ENCODE measurements at places on chromosomes 6 and 20. TPM values are rescaled to one million over a fixed set of nuclear protein-coding genes. Genes with fewer than 3 reads are reported as not detected.

GRCh38 chr20:45328451-45328850, 19.8 kb downstream of the SDC4 start:
- DNase-seq, result no peak

DNA sequence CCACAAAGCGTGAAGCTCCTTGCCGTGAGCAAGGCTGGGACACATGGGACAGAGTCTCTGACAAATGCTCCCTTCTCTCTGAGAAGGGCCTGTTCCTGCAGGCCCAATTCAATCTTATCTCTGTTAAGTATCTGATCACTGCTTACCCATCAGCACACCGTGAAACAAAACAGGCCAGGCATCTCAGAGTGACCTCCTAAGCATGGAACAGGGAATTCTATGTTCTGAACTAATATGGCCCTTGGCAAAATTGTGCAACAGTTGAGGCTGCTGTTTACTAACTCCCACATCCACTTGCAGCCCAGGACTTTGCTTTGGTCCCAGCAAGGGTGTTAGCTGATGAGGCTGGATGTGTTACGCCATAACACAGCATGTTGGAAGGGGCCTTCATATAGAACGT, 79.2 kb downstream of the GCLC start:
- DNase-seq, result no peak

- no peak for DNase-seq
Observed at GRCh38 chr20:57999465-58000111, 228.9 kb downstream of the ANKRD60 start.

GRCh38 chr6:142193621-142194020, 46.6 kb downstream of the VTA1 start:
- no peak for DNase-seq

GRCh38 chr6:13873288-13874190, 51.2 kb upstream of the RNF182 start:
- peak; percentile 82 for DNase-seq

DNA sequence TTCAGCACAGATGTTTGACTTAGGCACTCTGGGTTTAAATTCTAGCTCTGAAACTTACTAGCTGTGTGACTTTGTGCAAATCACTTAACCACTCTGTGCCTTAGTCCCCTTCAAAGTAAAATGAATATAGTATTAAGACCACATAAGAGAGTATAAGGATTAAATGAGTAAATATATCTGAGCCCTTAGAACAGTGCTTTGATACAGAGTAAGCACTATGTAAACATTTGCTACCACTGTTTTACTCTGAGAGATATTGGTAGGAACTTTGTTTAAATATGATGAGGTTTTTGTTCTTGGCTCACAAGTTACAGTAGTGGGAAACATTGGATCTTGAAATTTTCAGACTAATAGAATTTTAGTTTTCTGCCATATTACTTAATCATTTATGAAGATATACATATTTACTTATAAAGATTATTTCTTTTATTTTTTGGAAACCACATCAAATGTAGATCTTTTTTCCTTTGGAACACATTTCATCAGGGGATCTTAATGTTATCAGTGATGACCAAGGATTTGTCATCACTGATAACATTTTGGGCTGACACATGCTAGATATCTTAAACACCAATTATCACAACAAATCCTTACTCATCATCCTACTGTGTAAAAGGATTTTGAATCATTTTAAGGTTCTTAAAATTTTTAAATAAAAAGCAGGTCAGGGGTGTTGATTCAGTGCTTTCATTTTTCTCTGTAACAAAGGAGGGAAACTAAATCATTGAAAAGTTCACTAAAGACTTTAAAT, 226.2 kb downstream of the EYA4 start:
- DNase-seq, result no peak

GRCh38 chr20:19706463-19706862, 51.6 kb upstream of the RIN2 start:
- no peak for DNase-seq

- DNase-seq, result no peak
Observed at GRCh38 chr6:44496665-44497369, 109.3 kb downstream of the CDC5L start.

GRCh38 chr6:17985934-17986655, 1.3 kb downstream of the KIF13A start:
- DNase-seq, result no peak

DNA sequence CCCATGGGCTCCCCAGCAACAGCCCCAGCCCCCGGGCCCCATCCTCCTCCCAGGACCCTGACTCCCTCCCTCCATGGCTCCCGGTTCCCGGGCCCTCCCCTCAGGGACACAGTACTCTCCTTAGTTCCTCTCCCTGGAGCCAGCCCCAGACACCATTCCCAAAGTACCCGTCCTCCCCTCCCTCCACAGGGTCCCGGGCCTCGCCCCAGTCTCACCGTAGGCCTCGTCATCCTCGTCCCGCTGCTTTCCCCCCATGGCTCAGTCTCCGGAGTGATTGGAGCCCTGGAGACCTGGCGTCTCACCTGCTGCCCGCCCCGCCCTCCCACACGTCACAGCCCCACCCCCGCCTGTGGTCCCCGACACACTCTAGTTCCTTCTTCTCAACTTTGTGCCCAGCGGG, at the start of gene SLC44A4:
Gene SLC44A4 (minus strand): TSS at position 272 of the 400 bp plus-strand sequence. CDS start 17 bp downstream, at position 255.
- no peak for DNase-seq

DNA sequence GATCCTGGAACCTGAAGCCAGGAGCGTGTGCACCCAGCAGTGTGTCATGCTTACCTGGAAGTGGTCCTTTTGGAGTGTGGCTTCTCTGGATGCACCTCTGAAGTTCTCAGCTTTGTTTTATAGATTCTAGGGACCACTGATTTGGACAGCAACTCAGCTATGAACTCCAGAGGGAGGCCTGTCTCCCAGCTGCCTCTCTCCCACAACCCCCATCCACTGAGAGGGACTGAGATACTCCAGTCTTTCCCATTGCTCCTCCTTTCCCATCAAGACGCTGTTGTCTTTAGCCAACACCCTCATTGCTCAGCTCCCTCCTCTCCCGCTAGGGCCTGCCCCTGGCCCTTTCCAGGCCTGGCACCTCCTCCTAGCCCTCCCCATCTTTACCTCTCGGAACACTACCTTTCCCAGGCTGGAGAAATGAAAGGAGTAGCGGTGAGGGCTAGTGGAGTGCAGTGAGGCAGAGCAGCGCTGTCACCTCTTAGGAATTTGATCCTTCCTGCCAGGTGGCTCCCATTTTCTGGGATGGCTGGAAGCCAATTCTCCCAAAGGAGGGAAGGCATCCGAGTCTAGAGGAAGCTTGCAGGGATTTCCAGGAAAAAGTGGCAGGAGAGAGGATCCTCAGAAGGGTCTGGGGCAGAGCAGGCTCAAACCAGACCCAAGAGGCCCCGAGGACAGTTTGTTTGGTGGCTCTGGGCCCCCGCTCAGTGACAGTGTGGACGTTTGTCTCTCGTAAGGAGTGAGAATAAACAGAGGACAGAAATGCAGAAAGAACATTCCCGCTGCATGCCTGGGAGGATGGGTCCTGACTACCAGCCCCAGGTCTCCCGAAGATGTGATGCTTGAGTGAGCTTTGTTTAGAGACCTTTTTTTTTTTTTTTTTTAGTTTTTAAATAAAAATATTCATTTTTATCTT, at the start of gene LRRN4:
Gene LRRN4 (minus strand): TSS at position 285 of the 913 bp plus-strand sequence. CDS start 1,261 bp downstream, outside the sequence.
- peak; percentile 34 for DNase-seq

GRCh38 chr6:132333639-132334520, 67.4 kb downstream of the MOXD1 start:
- DNase-seq, result peak; percentile 69

GRCh38 chr20:14538433-14538832, 201.0 kb upstream of the FLRT3 start:
- no peak for DNase-seq

- DNase-seq, result no peak
Observed at GRCh38 chr6:118548136-118548535, at the start of gene PLN. Gene PLN, plus strand, starts transcription at chr6:118548296. Its CDS starts 10,626 bp downstream, at chr6:118558922.

DNA sequence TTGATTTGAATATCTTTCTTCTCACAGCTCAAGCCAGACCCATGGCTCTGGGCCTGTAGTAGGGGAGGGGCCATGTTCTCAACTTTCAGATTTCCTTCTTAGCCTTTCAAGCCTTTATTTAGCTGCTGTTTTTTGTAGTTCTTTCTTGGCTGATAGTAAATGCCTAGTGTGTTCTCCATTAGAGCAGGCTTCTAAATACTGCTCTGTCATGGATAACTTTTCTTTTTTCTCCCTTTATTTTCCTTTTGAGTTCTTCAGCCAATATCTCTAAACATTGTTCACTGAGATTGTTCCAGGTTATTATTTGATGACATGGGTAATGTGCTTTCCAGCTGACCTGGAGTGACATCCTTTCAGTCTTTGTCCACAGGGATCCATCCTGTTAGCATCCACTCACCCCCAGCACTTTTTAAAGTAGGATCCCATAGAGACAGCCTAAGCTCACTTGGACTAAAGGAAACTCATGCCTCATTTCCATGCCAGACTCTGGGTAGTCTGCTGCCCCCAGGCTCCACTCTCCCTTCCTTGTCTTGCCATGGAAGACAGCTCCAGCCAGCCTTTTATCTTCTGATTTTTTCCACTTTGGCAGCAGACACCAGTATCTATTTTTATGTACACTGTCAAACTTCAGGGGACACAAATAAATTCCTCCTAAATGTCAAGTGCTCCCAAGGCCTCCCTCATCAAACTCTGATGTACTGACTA, 645.6 kb downstream of the RNF144B start:
- no peak for DNase-seq

- DNase-seq, result no peak
Observed at GRCh38 chr20:46545077-46545826, 5.2 kb downstream of the OCSTAMP start.

- DNase-seq, result no peak
Observed at GRCh38 chr6:16575655-16576054, 185.6 kb downstream of the ATXN1 start.

DNA sequence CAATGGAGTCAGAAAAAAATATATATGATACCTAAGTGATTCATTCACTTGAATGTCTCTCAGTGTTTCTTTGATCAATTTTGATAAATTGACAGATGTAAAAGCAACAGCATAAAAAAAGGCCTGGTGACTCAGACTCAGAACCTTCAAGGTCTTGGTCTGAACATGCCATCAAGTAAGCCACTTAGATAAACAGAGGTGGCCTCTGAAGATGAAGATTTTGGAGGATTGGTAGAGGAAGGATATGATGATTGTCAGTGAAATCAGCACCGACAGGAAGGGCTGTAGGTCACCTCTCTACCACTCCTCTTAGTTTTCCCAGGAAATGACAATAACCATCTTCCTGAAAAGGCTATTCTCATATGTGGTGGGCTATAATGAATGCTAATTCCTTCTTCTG, 422.8 kb upstream of the EPHA7 start:
- no peak for DNase-seq

DNA sequence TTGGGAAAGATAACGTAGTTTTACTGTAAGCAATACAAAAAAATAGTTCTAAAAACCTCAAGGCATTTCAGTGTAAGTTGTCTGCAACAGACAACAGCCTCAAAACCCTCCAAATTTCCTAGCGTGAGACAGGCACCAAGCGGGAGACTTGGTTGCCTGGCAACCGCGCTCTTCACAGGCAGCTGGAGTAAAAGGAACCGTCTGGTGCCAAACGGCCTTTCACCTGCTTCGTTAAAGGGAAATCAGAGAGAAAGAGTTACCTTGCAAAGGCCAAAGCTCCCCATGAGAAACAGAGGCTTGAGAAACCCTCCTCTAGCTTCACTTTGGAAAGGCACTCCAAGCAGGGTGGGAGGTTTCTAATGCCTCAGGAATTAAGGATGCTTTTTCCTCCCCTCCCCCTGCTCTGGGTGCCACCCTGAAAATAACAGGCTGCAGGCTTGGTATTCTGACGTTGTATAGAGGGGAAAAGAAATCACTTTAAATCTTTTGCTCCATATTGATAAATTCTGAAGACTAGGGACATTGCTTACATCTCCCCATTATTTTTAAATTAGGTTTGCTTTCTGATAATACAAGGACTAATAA, 129.7 kb upstream of the UFL1 start:
- DNase-seq, result peak; percentile 31

DNA sequence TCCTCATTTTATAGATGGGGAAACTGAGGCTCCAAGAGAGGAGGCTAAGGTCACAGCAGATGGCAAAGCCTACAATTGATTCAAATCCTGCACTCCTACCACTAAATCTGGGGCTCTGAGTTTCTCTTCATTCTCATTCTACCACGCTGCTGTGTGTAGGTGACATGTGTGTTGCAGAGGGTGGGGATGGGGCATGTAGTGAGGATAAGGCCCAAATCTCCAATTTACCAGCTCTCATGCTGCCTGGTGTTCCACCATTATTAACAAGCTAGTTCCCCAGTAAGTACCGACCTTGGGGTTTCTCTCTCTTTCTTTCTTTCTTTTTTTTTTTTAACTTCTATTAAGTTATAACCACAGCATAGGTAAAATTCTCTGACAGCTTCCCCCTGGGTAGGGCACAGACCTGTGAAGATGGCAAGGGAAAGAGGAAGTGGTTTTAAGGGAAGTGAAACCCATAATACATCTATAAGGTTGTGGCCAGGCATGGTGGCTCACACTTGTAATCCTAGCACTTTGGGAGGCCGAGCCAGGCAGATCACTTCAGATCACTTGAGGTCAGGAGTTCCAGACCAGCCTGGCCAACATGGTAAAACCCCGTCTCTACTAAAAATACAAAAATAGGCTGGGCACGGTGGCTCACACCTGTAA, 13.0 kb upstream of the MATN4 start:
- DNase-seq, result no peak

GRCh38 chr6:44064089-44064947, 62.9 kb downstream of the MRPL14 start:
- peak; percentile 33 for DNase-seq

- no peak for DNase-seq
Observed at GRCh38 chr6:17853533-17853932, 133.9 kb downstream of the KIF13A start.

GRCh38 chr6:54970337-54970736, 123.8 kb downstream of the FAM83B start:
- DNase-seq, result no peak

GRCh38 chr20:8153281-8153908, 21.3 kb downstream of the PLCB1 start:
- peak; percentile 10 for DNase-seq

Gene NFATC2
- total RNA-seq, result 7.6 TPM

Gene CGAS
- total RNA-seq, result 3.1 TPM

Gene MTFR2
- not detected for total RNA-seq

Gene ARFGEF3
- 21.8 TPM for total RNA-seq

Gene CYP39A1
- 6.0 TPM for total RNA-seq

Gene MRPS10
- 8.9 TPM for total RNA-seq

Gene SULF2
- 34.3 TPM for total RNA-seq

Gene ADGRF4
- total RNA-seq, result not detected

Gene SALL4
- 5.9 TPM for total RNA-seq

Gene WFDC8
- not detected for total RNA-seq

Gene DBNDD2
- 20.5 TPM for total RNA-seq

Gene NRSN1
- not detected for total RNA-seq

Gene DNAH8
- not detected for total RNA-seq

Measured in body of pancreas (tissue), 4 donors.